ENCODE measurements at places on chromosomes 7 and 10.

- DNase-seq = no peak
Observed at GRCh38 chr10:88216976-88217375, 353.6 kb downstream of the PTEN start.

- DNase-seq = no peak
Observed at GRCh38 chr7:47581804-47582763, at the start of gene TNS3. TNS3 (minus strand) TSS chr7:47582111; CDS start chr7:47439636, 142,475 bp downstream.

DNA sequence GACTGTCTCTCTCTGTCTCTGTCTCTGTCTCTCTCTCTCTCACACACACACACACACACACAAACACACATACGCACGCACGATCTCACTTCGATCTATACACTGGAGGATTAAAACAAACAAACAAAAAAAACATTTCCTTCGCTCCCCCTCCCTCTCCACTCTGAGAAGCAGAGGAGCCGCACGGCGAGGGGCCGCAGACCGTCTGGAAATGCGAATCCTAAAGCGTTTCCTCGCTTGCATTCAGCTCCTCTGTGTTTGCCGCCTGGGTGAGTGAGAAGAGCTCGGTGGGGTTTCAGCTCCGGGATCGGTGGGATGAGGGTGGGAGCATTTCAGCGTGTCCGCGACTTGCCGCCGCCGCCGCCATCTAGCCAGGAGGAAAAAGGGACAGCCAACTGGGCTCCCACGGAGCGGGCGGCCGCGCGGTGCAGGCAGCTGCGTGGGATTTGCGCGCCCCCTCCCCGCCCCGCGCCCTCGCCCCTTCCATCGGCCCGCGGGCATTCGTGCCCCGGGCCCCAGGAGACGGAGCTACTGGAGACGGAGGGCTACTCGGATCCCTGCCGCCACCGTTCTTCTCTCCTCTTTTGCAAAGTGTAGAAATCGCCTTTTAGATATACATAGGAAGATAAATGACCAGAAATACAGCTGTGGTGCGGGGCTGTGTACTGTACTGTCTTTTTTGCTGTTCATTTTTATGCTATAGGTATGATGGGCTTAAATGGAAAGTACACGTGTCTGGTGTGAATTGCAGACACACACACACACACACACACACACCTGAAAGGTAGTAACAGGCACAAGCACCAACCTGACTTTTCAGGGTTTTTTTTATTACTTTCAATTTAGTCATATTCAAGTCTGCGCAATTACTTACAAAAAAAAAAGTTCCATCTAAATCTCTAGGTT is 581 bp downstream of the PTPRZ1 start:
- no peak for DNase-seq

- no peak for DNase-seq
Observed at GRCh38 chr7:103947026-103947655, 42.3 kb downstream of the RELN start.

- DNase-seq = no peak
Observed at GRCh38 chr10:103818765-103819374, 36.5 kb downstream of the SH3PXD2A start.

DNA sequence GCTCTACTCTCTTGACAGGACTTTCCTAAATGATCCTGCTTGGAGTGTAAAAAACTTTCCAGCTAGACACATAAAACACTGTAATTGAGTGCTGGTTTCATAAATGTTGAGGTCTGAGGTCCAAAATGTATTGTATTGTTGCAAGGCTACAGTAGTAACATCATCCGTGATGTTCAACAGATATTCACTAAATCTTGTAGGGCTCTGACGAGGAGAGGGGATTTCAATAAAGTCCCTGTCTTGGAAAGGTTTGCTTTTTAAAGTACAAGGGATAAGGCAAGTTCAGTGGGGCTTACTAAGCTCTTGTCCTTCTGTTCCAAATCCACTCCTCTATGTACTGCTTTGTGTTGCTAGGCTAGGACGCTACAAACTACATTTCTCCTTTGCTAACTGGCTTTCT is 48.9 kb downstream of the FHIP2A start:
- DNase-seq = no peak

DNA sequence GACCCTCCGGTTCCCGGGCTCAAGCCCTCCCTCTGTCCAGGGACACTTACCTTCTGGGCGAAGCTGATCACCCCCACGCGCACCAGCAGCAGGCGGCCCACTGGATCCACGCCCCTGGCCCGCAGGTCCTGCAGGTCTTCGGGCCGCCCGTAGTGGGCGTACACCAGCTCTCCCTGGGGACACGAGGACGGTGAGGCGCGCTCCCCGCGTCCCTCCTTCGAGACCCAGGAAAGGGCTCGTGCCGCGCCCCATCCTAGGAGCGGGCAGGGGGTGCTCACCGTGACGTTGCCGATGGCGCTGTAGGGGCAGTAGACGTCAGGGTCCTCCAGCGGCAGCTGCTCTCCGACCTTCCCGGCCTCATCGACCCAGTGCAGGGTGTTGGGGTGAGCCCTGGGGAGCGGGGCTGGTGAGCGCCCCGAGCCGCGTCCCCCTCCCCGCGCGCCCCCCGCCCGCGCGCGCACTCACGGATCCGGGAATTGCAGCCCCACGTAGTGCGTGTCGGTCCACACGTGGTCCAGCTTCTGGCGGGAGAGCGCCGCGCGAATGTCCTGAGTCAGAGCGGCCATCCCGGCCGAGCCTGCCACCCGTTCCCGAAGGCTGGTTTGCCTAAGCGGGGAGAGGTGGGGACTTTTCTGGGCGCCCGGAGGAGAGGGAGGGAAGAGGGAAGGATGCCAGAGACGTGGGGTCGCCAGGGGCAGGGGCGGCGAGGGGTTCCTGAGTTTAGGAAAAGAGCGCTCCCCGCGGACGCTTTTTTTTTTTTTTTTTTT is 8.2 kb downstream of the TFR2 start:
- DNase-seq = no peak

DNA sequence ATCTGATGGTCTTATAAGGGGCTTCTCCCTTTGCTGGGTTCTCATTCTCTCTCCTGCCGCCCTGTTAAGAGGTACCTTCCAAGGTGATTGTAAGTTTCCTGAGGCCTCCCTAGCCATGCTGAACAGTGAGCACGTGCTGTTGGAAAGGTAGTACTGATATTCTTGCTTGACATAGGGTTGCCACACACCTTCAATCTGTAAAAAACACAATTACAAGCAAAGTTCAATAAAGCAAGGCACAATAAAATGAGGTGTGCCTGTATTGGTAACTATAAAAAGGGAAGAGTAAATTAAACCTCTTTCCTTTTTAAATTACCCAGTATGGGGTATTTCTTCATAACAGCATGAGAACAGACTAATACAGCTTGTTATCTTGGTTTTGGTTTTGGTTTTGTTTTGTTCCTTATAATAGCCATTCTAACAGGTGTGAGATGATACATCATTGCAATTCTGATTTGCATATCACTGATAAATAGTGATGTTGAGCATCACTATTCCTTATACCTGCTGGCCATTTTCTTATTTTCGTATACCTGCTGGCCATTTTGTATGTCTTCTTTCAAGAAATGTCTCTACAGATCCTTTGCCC is 164.9 kb upstream of the TRIM24 start:
- DNase-seq = no peak

GRCh38 chr10:73876566-73876965 is 2.2 kb upstream of the CAMK2G start:
- DNase-seq = peak; percentile 31

DNA sequence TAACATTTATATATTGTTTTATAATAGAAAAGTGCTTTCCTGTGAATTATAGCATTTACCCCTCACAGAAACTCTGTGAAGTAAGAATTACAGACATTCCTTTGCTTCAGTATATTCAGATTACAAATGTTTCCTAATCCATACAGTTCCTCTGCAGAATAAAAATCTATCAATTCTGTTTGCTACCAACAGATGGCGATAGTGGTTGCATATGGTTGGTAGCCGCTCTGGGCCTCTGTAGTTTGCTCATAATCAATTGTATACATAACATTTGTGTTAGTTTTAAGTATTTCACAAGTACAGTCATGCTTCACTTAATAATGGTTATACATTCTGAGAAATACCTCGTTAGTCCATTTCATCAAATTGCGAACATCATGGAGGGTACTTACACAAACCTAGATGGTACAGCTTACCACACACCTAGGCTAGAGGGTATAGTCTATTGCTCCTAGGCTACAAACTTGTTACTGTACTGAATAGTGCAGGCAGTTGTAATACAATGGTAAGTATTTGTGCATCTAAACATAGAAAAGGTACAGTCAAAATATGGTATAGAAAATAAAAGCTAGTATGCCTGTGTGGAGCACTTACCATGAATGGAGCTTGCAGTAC is 94.4 kb upstream of the STEAP4 start:
- no peak for DNase-seq

DNA sequence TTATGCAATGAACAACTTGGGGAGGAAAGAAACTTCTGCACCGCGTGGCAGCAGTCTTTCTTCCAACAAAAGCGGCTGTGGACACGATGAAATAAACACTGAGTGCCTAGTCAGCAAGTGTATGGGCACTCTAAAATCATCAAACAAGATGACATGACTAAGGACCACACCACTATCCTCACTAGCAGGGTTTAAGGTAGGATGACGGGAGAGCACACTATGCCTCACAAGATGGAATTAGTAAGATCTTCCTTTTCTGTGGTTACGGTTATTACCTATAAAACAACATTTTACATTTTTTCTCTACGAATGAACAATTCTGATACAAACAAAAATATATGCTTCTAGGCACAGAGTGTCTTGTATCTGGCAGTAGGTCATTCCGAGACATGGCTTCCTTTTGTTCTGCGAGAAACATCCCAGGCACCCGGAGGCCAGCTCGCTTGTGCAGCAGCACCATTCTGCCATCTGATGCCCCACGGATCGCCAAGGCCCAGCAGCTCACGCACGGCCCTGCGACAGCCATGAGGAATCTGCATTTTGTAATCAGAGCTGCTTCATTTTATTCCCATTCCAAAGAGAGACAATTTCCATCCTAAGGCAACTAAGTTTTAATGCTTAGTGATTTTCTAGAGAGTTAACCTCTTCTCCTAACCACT is 54.1 kb upstream of the NCAPG2 start:
- no peak for DNase-seq

Data from substantia nigra (tissue), 51 donors.